ENCODE measurements at places on chromosomes 3 and 15.

DNA sequence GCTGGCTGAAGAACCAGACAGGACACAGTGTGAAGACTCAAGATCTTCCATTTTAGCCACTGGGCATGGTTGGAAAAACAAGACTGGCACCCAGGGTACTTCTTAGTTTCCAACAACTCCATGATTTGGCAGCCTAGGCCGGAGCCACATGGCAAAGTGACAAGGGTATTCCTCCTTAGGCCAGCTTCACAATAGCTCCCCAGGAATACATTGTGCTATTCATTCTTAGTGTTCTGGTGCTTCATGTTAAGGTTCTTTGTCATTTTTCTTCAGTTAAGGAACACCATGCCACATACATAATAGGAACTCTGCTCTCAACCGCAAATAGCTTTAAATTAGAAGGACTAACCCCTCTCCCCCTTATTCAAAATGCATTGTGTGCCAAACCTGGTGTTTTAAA is 8.0 kb upstream of the FILIP1L start:
- DNase-seq = no peak

DNA sequence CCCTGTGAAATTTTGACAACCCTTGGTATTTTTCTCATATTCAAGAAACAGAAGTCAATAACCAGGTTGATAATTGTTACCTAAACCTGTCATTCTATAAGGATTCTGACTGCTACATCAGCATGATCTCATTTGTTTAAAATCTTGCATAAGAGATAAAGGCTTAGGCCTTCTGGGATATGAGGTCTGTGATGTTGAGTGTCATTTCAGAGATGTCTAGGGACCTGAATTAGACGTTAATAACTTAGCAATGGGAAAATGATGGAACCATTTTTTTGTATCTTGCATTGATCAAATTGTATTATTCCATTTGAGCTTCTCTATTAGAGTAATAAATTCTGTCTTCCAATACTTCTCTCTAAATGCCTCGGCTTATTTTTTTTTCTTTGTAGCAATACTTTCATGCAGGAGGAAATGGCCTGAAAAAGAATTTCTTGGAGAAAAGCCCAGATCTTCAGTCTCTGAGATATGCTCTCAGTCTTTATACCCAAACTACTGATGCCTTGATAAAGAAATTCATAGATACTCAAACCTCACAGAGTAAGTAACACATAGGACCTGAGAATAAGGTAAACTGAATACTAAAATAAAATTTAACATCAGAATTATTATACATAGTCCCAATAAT is 589.3 kb downstream of the UNC13C start:
- no peak for DNase-seq

GRCh38 chr3:142993958-142994442 is 7.4 kb upstream of the U2SURP start:
- DNase-seq = peak; percentile 75

GRCh38 chr3:72329354-72329753 is 518.9 kb downstream of the SHQ1 start:
- DNase-seq = peak; percentile 73

DNA sequence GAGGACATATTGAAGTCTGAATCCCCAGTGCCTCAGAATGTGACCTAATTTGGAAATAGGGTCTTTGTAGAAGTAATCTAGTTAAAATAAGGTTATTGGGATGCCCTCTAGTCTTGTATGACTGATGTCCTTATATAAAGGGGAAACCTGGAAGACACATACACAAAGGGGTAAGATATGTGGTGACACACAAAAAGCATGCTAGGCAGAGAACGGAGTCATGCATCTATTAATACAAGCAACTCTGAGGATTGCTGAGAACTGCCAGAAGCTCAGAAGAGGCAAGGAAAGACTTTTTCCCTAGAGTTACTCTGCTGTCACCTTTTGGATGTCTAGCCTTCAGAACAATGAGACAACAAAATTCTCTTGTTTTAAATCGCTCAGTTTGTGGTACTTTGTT is 58.1 kb upstream of the TMEM108 start:
- no peak for DNase-seq

DNA sequence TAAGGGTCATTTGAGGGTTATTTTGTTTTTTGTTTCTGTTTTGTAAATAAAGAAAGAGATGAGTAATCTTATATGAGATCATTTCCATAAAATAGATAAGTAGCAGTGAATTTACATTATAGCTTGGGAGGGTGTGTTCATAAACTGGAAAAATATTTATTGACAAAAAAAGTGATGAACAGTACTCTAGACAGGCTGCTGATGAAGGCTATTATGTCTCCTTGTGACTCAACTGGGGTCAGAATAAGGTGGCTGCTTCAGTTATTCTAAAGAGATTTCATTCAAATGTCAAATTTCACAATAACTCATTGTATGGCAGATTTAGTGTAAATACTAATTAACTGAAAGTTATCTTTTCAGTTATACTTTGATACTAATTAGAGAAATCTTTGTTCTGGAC is 251.1 kb upstream of the CMC1 start:
- DNase-seq = no peak

DNA sequence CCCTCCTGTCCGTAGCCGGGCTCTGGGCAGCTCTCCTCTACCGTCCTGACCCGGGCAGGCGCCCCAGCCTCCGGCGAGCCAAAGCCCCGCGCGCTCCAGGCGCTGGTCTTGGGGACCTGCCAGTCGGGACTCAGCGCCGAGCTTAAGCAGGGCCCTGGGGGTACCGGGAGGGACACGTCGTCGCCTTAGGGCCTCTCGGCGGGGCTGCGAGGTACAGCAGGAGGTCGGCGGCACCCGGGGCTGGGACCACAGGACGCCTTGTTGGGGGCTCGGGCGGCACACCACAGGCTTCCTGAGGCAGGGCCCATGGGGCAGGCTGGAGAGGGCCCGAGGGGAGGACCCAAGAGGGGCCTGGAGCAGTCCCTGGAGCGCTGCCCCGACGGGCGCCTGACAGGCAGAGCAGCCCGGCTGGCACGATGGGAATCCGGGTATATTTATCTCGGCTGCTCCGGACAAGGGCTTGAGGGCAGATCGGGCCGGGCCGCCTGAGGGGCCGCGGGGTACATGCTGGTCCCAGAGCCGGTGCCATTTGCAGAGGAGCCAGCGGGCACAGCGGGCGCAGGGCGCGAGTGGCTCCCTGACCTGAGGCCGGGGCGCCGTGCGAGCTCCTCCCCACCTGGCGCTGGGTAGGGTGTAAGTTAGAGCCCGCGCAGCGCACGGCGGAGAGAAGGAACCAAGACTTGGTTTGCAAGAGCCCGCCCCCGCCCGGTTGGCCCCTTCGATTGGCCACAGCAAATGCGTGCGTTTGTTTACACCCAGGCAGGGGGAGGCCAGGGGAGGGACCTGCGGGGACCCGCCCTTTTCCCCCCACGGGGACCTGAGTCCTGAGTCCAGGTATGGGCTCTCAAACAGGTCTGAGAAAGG is 574 bp downstream of the SLC38A3 start:
- DNase-seq = peak; percentile 14

DNA sequence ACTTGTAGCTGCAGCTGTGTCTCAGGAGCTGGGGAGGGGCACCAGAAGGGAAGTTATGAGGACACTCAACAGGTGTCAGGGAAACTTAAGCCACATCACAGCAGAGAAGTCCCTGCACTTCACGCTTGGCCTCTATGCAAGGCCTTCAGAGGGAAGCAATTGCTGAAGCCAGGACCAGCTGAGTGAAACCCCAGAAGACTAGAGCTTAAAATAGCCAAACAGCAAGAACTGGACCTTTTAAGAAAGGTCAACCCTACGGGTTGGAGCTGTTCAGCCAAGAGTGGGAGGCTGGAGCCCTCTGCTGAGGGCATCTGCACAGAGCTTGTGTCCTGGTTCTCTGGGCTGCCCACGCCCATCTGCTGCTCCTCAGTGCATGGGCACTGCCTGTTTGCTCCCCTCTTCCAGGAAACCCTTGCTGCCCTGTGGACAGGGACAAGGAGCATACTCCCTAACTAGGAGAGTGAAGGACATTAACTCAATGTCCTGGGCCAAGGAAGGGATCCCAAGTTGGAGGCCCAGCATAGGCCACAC is 3.9 kb upstream of the GRAMD2A start:
- no peak for DNase-seq

DNA sequence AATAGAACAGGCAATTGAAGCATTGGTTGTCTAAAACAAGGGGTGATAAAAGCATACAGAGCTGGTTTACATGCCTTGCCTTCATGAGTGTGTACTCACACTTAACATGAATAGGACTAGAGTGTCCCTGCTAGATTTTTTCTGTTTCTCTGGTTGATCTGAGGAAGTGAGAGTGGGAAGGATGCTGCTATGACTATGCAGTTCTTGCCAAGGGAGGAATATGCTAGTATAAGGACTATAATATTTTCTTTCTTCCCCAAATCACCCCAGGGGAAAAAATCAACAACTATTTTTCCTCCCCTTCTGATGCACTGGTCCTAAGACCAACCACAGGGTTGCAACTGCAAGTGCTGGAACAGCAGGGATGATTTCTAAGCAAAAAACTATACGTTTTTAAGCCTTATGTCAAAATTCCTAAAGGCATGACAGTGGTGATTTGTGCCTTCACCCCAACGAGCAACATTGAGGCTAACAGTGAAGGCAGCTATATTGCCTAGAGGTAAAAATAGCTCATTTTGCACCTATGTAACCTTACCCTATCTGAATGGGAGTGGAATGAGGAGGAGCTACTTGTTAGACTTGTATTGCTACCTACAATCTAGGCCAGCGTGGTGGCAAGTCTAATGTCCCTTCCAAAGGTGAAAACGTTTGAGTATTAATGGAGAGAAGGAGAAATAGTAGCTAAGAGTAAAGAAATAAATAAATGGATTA is 33.5 kb upstream of the USP8 start:
- no peak for DNase-seq

DNA sequence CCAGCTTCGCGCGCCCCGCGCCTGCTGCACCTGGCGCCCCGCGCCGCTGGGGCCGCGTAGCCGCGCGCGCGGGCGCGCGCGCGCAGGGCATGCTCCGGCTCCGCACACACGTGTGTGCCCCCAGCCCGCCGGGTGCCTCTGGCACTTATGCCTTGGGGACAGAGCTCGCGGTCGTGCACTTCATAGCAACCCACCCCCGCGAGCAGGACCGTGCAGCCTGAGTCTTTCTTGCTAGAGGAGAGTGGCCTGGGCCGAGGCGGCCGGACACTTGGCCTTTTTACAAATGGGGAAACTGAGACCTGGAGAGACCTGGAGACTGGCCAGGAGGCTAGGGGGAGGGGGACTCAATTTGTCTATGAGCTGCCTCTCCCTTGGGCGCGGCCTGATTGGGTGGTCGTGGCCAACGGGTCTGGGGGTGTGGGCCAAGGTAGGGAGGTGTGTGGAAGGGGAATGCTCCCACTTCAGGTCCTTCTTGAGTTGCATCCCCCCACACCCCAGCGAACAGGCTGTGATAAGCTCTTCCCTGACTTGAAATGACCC is 562 bp downstream of the NBEAL2 start:
- no peak for DNase-seq

DNA sequence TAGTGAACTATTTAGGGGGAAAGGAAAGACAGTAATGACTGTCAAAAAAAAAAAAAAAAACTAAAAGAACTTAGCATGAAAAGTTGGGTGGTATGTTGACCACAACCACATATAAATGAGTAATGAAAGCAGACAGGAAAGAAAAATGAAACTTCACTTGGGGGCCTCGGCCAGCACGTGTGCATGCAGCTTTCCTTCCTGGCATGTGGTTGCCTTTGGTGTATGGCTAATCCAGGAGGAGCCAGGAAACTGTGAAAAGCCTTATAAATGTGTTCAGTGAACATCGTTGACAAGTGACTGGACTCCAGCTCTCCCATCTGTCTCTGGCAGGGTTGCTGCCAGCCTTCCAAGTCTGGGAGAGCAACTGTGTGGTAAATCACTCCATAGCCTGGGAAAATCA is 195.1 kb downstream of the DTWD1 start:
- DNase-seq = no peak

DNA sequence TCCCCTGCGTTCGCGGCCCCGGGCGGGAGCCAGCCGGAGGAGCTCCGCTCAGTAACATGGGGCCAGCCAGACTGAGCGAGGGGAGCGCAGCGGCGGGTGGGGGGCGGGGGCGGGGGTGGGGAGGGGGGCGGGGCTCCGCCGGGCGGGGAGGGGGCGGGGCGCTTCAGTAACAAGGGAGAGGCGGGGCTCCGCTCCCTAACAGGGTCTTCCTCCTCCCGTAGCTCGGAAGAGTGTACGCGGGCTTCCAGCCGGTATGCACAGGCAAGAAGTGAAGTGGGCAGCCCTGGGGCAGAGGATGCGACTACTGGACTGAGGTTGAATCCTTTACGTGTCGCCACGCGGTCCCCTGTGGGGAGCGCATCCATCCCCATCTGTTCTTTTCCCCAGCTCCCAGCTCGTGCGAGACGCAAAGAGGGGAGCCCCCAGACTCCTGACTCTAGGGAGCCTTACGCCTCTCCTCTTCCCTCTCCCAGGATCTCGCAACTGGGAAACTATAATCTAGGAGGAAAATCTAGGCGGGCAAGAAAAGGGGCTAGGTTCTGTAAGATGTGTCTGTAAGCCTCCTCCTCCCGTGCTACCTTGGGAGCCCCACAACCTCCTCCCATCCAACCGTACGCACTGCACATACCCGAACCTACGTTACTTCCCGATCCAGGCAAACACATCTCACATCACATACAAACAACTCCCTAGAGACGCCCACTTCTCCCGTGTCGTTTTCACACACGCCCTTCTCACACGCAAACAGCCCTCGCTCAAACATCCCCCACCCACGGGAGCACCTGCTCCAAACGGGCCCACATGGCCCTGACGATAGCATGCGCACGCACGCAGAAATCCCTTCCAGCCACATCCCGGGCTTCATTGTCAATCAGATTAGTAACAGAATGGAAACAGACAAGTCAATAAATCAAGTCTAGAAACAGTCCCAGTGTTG is at the start of gene SHF:
Gene SHF, minus strand, starts transcription at position 73 of the 937 bp plus-strand sequence. Its CDS starts 15 bp downstream, at position 58.
- DNase-seq = peak; percentile 65

DNA sequence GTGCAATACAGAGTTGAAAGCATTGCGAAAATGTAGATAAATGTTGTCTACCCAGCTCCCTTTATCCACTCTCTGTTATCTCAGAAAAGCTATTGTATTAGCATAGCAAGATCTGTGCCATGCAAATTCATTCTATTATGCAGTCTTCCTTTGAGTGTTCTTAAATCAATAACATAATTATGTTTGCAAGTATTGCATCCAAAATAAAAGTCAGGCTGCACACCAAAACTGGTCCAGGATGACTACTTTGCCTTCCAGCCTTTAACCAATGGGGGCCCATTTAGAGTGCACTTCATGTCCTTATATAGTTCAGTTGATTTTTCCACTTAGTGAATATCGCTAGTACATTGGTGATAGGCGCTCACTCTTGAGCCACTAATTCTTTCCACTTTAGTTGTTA is 107.4 kb upstream of the MLF1 start:
- peak; percentile 74 for DNase-seq

DNA sequence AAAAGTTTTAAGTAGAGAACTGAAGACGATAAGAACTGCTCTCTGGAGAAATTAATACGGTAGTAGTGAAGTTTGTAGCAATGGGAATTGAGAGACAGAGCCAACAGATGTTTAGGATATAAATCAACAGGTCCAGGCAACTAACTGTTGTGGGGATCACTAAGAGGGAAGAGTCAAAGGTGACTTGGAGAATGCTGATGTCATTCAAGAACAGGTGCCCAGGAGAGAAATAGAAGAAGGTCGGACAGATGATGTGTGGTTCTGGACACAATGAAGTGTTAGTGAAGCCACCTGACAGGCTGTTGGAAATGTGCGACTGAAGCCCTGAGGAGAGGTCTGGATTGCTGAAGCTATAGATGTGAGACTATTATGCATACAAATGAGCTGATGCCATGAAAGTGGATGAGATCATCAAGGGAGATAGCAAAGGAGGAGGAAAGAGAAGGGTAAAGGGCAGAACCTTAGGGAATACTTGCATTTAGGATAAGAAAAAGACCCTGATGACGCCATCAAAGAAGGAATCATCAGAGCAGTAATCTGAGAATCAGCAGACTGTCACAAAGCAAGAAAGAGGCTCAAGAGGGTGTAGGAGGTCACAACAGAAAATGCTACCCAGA is 183.7 kb downstream of the FRMD5 start:
- DNase-seq = no peak

All from NCI-H1105 treated with DMSO at 0.1 percent for 48 hours (cell line).